Left renal pelvis (tissue), 4 donors: ENCODE measurements at places on chromosomes 11 and 22. TPM values are rescaled to one million over a fixed set of nuclear protein-coding genes. Genes with fewer than 3 reads are reported as not detected.

GRM5 gene
- 0.16 TPM for polyA plus RNA-seq

CCDC81 gene
- 1.3 TPM for polyA plus RNA-seq

CHADL gene
- polyA plus RNA-seq = 4.5 TPM

OTOG gene
- polyA plus RNA-seq = 0.75 TPM

HBG2 gene
- polyA plus RNA-seq = 2,486 TPM

JHY gene
- polyA plus RNA-seq = 10.0 TPM

AMPD3 gene
- polyA plus RNA-seq = 6.4 TPM

ABCG4 gene
- polyA plus RNA-seq = 1.1 TPM

TNNT3 gene
- polyA plus RNA-seq = 12.4 TPM

OR5M8 gene
- not detected for polyA plus RNA-seq

DNA sequence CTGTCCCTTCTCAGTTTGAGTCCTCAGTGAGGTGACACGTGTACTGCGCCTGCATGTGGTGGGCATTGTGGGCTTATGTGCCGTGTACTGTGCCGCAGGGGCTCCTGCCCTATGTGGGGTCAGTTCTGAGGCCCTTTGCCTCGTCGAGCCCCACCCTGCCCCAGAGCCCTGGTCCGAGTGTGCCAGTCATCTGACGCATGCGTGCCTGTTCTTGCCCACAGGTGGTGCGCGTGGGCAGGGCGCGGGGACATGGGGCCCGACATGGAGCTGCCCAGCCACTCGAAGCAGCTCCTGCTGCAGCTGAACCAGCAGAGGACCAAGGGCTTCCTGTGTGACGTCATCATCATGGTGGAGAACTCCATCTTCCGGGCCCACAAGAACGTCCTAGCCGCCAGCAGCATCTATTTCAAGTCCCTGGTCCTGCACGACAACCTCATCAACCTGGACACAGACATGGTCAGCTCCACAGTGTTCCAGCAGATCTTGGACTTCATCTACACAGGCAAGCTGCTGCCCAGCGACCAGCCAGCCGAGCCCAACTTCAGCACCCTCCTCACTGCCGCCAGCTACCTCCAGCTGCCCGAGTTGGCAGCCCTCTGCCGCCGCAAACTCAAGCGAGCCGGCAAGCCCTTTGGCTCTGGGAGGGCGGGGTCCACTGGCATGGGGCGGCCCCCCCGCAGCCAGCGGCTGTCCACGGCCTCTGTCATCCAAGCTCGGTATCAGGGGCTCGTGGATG, 22.3 kb upstream of the TMEM191C start:
- DNase-seq = no peak

GRCh38 chr11:120775986-120776951, 247.6 kb upstream of the TBCEL start:
- no peak for DNase-seq

GRCh38 chr22:38572065-38572464, 2.1 kb upstream of the DMC1 start:
- no peak for DNase-seq

DNA sequence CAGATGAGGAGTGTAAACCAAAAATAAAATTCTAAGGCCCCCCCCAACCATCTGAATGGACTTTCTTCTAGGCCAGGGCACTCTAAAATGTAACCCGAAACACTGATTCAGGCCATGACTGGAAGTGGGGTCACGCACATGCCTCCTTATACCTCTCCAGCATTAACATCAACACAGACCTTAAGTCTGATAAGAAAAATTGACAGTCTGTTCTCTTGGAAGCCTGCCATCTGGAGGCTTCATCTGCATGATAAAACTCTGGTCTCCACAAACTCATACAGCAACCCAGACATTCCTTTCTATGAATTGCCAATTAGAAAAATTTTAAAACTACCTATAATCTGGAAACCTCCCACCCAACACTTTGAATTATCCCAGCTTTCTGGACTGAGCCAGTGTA, 3.9 kb upstream of the SERGEF start:
- no peak for DNase-seq

DNA sequence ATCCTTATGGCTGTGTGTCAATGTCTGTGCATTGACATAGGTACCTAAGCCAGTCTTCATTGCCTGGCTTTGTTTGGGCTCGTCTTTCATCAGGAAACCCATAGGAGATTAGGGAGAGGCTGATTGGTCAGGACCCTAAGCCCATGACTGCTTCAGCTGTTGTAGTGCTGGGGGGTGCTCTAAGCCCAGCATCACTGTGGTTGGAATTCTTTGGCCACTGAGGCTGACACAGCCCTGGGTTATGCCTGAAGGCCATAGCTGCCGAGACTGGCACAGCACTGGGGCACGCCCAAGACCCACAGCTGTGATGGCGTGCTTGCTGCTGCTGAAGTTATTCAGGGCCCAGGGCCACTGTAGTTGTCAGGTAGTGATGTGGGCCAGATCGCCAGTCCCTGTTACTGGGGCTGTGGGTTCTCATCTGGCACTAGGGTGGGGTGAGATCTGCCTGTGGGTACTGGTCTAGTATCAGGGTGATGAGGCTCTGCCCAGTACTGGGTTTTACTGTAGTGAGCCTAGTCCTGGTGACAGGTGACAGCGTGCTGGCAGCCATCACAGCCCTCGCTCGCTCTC, 4.9 kb downstream of the USP18 start:
- DNase-seq = no peak

DNA sequence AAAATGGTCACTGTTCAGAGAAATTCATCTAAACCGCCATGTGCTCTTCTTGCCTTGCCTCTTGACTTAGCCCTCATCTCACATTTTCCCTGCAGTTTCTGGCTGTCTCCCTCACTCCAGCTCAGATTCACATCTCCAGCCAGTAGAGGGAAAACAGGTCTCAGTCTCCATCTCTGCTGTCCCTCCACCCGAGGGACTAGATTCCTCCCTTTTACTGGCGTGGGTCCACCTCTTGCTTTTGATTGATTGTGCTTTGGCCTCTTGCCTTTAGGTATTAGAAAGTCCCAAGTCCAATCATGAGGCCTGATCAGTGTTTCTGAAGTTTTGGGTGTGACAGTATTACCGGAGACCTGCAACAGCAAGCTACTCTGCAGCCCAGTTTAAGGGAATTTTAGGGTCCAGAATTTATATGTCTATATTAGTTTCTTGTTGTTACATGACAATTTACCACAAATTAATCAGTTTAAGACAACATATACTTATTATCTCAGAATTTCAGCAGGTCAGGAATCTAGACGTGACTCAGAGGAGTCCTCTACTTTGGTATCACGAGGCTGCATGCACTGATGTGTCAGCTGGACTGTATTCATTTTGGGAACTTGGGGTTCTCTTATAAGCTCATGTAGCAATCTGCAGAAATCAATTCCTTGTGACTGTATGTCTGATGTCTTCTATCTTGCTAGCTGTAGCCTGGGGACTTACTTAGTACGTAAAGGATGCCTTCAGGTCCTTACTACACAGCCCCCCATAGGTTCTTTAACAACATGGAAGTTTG, 805.2 kb upstream of the CCDC90B start:
- no peak for DNase-seq

DNA sequence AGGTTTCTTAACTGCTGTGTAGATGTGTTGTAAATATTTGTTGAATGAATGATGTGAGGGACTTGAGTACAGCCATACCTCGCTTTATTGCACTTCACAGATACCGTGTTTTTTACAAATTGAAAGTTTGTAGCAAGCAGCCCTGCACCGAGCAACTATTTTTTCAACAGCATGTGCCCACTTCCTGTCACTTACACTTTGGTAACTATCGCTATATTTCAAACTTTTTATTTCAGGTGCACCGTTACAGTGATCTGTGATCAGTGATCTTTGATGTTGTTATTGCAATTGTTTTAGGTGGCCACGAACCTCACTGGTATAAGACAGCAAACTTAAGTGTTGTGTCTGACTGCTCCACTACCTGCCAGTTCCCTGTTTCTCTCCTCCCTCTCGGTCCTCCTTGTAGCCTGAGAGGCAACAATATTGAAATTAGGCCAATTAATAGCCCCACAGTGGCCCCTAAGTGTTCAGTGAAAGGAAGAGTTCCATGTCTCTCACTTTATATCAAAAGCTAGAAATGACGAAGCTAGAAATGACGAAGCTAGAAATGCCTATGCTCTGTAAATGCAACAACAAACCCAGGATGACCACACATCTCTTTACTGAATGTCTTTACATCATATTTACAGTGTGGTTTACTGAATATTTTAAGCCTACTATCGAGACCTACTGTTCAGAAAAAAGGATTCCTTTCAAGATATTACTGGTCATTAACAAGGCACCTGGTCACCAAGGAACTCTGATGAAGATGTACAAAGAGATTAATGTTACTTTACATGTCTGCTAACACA, 1.0 kb downstream of the SFI1 start:
- no peak for DNase-seq

- no peak for DNase-seq
Measured at GRCh38 chr11:204587-205109, 2.6 kb downstream of the BET1L start.

DNA sequence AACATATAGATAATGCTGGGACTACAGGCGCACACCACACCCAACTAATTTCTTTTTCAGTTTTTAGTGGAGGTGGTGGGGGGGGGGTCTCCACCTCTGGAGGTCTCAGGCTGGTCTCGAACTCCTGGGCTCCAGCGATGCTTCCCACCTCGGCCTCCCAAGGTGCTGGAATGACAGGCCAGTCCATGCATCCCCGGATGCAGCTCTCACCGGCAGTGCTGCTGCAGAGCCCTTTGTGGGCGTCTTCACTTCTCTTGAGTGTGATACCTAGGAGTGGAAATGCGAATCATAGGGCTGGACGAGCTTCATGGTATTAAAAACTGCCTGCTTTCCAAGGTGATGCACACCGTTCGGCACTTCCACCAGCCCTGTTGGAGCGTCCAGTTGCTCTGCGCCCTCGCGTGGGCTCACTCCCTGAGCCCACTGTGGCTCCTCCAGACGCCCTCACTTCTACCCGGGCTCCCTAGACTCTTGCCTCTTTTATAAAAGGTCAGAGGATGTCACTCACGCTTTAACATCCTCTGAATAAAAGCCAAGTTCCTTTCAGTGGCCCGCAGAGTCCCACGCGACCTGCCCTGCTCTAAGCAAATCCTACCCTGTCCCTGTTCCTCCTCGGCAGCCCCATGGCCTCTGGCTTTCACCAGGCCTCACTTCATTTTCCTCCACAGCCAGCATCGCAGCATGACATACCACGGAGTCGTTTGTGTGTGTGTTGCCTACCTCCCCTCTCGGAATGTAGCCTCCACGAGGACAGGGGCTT, 837 bp upstream of the BID start:
- DNase-seq = no peak

- no peak for DNase-seq
Measured at GRCh38 chr11:74465291-74465708, 2.0 kb downstream of the KCNE3 start.

DNA sequence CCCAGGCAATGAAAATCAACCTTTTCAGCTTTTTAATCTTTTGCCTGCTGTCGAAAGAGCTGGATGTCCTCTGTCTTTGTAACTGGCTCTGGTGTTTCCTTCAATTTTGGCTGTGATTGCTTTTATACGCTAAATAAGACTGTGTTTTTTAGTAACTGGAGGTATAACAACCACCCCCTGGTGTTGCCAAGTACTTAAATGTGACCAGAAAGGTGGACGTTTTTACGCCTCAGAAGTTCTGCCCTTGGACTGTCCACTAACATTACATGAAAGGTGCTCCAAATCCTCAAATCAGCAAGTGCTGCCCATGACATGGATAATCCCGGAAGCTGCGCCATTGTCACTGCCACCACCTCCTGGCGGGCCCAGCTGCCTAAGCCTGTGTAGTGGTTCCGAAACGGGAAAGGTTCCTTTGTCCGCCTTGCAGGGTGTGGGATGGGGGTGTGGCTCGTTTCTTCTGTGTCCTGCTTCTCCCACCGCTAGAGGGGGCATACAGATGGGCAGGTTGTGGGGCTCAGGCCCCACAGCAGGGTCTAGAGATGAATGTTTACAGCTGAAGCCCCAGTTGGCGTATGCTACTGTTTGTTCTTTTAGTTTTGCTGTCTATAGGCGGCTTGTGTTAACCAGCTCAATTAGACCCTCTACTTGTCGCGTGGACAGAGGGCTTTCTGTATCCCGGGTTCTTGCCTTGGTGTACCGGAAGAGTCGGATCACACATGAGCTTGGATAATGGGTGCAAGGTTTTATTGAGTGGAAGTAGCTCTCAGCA, 82.2 kb upstream of the SEPTIN5 start:
- DNase-seq = no peak

GRCh38 chr11:60121264-60121663, 32.8 kb downstream of the MS4A2 start:
- DNase-seq = no peak

- no peak for DNase-seq
Measured at GRCh38 chr11:77381729-77382665, 80.5 kb upstream of the GDPD4 start.

- DNase-seq = no peak
Measured at GRCh38 chr11:44397586-44398178, 87.7 kb upstream of the ALX4 start.

DNA sequence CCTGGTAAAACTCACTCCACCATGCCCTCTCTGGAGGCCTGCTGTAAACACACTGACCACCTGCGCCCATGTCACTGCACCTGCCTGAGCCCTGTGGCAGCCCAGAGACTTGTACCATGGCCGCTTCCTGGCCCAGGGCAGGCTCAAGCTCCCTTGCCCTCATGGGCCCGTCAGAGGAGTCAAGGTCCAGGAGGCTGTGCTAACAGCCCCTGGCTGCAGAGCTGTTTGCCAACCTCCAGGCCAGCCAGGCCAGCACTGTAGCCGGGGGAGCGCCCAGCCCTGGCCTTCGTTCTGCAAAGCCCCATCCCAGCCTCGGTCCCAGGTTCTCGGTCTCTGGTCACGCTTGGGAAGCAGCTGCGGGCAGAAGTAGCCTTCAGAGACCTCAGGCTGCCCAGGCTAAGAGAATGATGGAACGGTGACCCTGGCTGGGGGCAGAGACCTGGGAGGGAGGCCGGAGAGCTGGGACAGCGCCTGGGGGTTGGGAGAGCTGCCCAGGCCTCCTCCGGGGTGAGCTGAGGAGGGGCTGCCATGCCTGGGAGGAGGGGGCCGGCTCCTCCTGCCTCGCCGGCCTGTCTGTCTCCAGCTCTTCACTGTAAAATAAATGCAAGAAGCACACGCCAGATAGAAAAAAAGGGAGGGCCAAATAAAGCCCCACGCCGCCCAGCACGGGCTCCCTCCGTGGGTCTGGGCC, 11.9 kb upstream of the TCF20 start:
- DNase-seq = no peak

- no peak for DNase-seq
Measured at GRCh38 chr11:17845431-17845881, 110.9 kb downstream of the KCNC1 start.

GRCh38 chr22:35564975-35565867, 24.6 kb downstream of the RASD2 start:
- no peak for DNase-seq

- DNase-seq = no peak
Measured at GRCh38 chr11:91265946-91266345, 958.7 kb upstream of the FAT3 start.

DNA sequence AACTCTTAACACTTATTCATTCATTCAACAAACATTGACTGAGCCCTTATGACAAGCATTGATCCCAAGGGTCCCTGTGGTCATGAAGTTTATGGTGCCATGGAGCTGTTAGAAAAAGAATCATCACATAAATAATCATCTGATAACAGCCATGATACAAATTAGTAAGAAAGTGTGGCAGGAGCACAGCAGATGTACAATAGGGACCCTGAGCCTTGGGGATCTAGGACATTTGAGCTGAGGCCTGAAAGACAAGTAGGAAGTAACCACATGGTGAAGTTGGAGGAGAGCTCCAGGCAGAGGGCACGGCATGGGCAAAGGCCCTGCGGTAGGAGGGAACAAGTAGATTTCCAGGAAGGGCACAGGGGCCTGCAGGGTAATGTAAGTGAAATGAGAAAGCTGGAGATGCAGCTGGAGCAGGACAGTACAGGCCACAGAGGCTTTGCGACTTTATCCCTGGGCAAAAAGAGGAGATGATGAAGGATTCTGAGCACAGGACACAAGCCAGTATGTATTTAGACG, 6.8 kb upstream of the TCF20 start:
- DNase-seq = no peak

- no peak for DNase-seq
Measured at GRCh38 chr11:57073128-57073527, 84.4 kb downstream of the OR5AK2 start.
